A375 (cell line): ENCODE measurements at places on chromosomes 11 and 22. TPM values are rescaled to one million over a fixed set of nuclear protein-coding genes. Genes with fewer than 3 reads are reported as not detected.

The KBTBD4 gene
- 20.7 and 25.5 TPM in 2 replicates for total RNA-seq

The IGLL5 gene
- total RNA-seq, result not detected in 2 replicates

The ADM2 gene
- 6.3 and 7.4 TPM in 2 replicates for total RNA-seq

The C11orf65 gene
- total RNA-seq, result 0.23 and 0.58 TPM in 2 replicates

The FAM180B gene
- 0.13 and 1.4 TPM in 2 replicates for total RNA-seq

The TCN1 gene
- total RNA-seq, result 2.2 and 8.6 TPM in 2 replicates

The OR6T1 gene
- 0.21 TPM in 1 of 2 replicates, not detected in the other for total RNA-seq

The FAM83F gene
- under 0.01 TPM in 1 of 2 replicates, not detected in the other for total RNA-seq

The NXPE4 gene
- total RNA-seq, result not detected in 2 replicates
